ENCODE measurements at places on chromosomes 6 and 20.

DNA sequence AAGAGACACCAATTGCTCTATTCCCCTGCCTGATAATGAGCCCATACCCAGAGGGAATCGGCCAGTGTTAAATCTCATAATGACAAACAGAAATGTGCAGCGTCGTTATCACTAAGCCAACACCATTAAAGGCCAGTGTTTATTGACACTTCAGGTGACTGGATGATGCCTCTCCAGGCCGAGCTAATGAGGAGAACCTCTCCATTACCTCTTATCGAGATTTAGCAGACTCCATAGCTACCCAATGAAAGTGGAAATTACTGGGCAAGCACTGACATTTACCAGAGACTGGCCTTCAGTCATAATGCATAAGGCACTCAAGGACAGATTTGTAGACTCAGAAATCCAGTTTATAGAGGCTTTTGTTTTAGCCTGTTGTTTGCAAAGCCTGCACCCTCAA is 669.5 kb downstream of the MAFB start:
- DNase-seq: no peak

DNA sequence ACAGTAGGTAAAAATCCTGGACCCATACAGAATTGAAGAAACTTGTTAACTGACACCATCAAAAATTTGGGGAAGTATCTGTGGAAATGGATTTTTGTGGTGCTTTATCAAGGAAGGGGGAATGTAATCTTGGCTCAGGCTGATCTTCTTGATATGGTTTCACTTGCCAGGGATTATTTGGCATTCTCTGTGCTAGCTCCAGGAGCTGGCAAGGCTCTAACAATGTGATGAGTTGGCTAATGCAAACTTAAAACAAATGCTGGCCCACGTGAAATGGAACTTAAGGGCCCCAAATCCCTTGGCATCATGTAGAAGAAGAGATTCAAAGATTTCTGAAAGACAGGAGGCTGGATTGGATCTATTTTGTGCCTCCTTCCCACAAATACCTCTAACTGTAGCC is 13.1 kb downstream of the KCNS1 start:
- no peak for DNase-seq

GRCh38 chr20:40938020-40938419 is 90.6 kb upstream of the TOP1 start:
- no peak for DNase-seq

DNA sequence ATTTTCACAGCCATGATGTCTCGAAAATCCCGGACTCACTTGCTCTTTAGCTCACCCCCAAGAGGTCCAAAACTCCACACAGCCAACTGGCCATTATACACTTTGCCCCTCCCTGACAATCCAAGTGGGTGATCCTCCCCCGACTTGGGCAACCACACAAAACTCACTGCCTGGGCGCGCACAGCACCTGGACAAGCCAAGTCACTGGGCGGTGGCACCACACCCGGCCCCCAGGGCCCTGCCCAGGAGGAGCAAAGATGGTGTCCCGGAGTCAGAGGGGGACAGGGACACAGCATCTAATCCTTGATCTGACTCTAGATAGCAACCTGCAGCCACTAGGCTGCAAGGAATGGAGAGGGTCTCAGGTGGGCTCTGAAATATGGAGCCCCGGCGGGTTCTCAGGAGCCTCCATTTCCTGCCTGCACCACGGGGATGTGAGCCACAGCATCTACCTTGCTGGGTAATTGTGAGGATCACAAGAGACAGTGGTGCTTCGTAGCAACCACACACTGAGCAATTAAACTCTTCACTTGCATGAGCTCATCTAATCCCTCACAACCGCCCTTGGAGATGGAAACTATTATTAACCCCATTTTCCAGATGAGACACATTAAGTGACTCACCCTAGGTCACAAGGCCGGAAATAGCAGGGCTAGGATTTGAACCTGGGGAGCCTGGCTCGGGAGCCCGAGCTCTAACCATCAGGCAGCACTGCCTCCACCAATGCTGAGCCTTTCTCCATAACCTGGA is 66.6 kb downstream of the BMP7 start:
- no peak for DNase-seq

- DNase-seq: no peak
These were observed 2.0 kb downstream of the FRS3 start for GRCh38 chr6:41777551-41778285.

- no peak for DNase-seq
These were observed 253.0 kb downstream of the QKI start for GRCh38 chr6:163667372-163668060.

DNA sequence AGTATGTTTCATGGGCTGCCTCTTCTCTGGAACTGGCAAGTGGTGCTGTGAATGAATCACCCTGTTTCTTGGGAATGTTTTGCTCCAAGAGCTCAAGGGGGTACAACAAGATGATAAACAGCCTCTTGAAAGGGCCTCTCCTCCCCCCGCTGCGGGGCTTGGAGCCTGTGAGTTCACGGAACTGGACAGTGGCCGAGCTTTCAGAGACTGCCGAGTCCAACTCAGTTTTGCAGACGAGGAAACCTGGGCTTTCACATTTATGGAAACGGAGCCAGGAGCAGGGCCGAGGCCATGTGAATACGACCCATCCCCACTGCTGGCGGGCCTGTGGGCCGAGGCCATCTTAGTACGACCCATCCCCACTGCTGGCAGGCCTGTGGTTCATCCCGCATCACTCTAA is 18.2 kb upstream of the SRC start:
- DNase-seq: no peak

DNA sequence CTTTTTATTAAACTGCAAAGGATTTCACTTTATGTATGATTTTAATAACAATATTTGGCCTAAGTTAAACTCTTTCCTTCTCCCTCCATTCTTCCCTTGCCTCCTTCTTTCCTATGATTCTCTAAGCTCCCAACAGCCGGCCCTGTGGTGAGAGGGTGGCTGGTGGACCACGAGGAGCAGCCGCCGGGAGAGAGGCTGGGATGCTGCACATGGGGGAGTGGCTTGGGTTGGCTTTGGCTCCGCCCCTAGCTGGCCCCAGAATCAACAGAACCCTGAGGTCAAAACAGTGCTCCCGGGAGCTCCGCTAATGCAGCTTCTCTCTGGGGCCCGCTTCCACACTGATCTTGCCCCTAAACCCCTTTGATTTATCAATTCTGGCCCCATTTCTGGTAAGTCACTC is 389.8 kb upstream of the AGPAT4 start:
- DNase-seq: no peak

- no peak for DNase-seq
These were observed 371.1 kb downstream of the DHX35 start for GRCh38 chr20:39333211-39333610.

DNA sequence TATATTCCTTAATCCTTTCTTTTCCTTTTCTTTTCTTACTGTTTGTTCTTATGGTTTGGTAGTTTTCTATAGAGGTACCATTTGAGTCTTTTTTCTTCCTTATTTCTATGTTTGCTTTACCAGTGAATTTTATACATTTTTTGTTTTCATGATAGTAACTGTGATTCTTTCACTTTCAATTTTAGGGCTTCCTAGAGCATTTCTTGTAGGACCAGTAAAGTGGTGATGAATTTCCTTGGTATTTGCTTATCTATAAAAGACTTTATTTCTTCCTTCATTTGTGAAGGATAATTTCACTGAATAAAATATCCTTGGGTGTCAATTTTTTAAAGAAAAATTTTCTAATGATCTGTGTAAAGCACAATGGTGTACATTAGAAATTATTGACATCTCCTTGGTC is 637.4 kb downstream of the CD109 start:
- DNase-seq: no peak

DNA sequence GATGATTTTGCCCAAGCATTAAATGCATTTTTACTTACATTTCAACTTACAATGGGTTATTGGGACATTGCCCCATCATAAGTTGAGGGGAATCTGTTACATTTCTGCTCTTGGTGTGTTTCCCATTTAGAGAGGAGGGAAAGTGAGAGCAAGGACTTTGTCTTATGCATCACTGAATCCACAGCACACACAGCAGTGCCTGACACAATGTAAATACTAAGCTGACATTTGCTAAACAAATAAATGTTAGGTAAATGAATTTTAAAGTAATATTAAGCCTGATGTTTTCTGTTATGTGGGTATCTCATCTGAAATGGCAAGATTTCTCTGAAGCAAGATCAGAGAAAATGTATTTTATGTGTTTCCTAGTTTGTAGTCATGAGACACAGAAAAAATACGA is 143.6 kb upstream of the STXBP5 start:
- DNase-seq: no peak

- no peak for DNase-seq
These were observed 81.4 kb downstream of the CD164 start for GRCh38 chr6:109300874-109301273.

- DNase-seq: no peak
These were observed 19.3 kb downstream of the MYLK4 start for GRCh38 chr6:2731281-2731909.

DNA sequence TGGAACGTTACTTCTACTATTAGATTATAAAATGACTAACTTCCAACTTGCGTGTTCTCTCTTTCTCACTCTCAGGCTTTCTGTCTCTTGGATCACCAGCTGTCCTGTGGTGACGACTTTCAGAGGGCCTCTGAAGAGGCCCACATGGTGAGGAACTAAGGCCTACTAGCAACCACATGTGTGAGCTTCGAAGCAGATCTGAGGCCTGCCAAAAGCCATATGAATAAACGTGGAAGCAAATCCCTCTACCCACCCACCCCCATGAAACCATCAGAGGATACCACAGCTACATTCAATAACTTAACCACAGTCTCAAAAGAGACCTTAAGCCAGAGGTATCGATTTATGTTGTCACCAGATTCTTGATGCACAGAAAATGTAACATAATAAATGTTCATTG is 13.5 kb upstream of the BMP5 start:
- no peak for DNase-seq

- DNase-seq: no peak
These were observed 1211.1 kb upstream of the GJE1 start for GRCh38 chr6:140921366-140922226.

- no peak for DNase-seq
These were observed 70.6 kb downstream of the COL21A1 start for GRCh38 chr6:56176741-56177140.

GRCh38 chr20:10721137-10721896 is 47.5 kb upstream of the JAG1 start:
- no peak for DNase-seq

DNA sequence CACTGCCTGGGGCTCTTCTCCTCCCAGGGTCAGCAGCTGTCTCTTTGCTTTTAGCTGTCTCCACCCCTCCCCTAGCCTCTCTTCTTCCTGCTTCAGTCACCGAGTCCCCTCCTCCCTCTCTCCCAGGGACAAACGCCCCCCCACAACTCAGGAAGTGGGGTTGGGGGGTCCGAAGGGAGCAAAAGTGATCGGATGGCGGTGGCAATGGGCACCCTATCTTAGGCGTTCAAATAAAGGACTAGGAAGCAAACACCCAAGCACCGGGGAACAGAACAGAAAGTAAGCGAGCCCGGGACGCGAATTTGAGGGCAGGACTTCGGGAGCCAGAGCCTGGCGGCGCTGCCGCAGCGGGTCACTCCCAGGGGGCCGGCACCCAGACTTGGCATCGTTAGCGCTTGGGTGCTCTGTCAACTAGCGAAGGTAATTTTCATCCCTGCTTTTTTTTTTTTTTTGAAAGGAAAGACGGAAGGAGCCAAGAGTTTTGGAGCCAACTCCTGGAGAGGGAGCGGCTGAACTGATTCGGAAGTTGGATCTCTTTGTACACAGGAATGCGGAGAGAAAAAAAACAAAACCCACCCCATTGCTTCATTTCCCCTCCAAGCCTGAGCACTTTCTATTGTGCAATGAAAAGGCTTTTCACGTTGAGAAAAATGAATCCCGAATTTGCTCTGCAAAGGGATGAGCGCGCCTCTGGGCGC is 815 bp upstream of the ITPR3 start:
- no peak for DNase-seq

- no peak for DNase-seq
These were observed 65.4 kb upstream of the RIN2 start for GRCh38 chr20:19692685-19693119.

GRCh38 chr6:33177552-33178446 is 14.5 kb downstream of the COL11A2 start:
- DNase-seq: no peak

DNA sequence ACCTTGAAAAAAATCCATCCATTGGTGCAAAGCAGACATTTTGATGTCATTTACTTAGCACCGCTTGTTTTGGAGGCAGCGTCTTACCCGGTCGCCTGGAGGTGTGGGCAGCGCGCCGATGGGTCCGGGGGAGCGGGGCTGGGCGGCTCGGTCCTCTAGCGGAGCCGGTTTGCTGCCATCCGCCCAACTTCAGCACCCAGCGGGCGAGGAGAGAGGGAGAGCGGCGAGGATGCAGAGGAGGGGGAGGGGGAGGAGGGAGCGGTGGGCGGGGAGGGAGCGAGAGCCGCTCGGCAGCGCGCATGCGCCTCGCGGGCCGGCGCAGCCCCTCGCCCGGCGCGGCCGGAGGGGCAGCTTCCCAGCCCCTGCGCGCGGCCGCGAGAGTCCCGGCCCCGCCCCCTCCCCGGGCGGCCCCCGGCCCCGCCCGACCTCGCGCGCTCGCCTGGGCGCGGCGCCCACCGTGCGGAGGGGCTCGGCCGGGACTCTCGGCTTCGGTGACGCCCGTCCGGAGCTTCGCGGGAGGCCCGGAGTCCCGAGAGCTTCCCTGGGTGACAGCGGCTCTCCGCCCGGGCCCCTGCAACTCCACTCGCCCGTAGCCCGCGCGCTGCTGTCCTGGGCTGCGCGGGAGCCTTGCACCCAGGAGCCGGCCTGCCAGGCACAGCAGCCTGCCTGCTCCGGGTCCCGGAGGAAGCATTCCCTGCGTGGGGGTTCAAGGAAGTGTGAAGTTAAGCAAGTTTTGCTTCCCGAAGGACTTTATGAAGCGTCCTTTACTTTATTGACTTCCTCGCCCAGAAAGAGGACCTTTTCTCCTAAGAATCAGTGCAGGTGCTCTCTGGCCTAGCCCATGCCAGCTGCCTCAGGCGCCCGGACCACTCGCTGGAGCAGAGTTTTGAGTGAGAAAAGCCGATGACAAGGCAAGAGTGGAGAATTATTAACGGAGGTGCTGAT is at the start of gene RGS17:
TSS of gene RGS17 (minus strand) at position 246 of the 945 bp plus-strand sequence. CDS start 87,264 bp downstream, outside the sequence.
- DNase-seq: no peak

- no peak for DNase-seq
These were observed 20.0 kb downstream of the FAM110A start for GRCh38 chr20:853406-853996.

GRCh38 chr6:143058987-143059386 is 1.7 kb upstream of the AIG1 start:
- no peak for DNase-seq
